Stimulated activated CD4-positive, alpha-beta T cell treated with anti-CD3 and anti-CD28 coated beads, Interleukin-1b, Interleukin-23, amount 100 ng/mL, for 48 hours (primary cell): ENCODE measurements at places on chromosomes 13 and 19.

- no peak for DNase-seq
These were observed 5.4 kb upstream of the MCF2L start for GRCh38 chr13:112963641-112964040.

DNA sequence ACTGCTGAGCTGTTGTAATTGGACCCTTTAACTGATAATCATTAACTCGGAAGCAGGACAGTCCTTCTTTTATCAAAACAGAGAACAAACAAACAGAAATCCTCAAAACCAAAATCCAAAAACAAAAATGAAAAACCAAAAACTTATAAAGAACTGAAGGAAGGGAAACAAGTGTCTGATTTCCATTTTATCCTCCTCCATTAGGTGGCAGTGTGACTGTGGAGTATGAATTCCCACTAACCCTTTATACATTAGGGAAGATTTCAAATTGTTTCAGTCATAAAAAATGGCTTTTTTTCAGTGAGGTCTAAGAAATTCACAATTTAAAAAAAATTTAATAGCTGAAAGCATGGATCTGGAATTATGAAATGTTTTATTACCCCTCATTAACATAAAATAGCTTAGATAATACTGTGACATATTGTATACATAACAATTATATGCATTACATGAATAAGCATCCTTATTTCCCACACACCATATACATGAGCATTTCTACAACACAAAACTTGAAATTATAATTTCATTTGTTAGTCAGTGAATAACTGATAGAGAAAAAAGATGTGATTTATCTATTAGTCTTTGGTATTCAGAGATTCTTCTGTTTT lies 1074.3 kb upstream of the PCDH9 start:
- no peak for DNase-seq

DNA sequence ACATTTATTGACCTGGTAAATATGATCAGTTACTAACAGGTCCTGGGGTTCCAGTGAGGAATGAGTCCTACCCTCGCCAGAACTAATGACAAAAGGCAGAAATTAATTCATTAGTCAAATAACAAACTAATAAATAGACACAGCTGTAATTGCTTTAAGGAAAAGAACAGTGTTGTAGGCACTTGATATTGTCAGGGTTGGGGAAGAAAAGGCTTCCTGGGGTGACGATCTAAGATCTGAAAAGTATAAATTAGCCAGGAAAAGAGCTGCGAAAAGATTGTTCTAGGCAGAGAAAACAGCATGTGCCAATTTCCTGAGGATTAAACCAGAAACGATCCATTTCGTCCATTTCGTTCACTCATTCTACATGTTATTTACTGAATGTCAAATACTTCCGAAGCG lies 670 bp upstream of the CHAF1A start:
- no peak for DNase-seq

- DNase-seq, result no peak
These were observed 44.3 kb downstream of the SLC7A1 start for GRCh38 chr13:29551214-29551613.

- DNase-seq, result no peak
These were observed 31.6 kb downstream of the DOT1L start for GRCh38 chr19:2195361-2195760.

GRCh38 chr19:10742476-10742875 lies 24.6 kb downstream of the DNM2 start:
- no peak for DNase-seq
